ENCODE measurements at places on chromosomes 13 and 19.
A peak's percentile ranks its signal among the peaks of the same experiment; 100 is the strongest.

GRCh38 chr19:1094655-1094977, 559 bp downstream of the POLR2E start:
- DNase-seq: no peak

- no peak for DNase-seq
Measured at GRCh38 chr13:24217601-24218281, 57.2 kb downstream of the SPATA13 start.

DNA sequence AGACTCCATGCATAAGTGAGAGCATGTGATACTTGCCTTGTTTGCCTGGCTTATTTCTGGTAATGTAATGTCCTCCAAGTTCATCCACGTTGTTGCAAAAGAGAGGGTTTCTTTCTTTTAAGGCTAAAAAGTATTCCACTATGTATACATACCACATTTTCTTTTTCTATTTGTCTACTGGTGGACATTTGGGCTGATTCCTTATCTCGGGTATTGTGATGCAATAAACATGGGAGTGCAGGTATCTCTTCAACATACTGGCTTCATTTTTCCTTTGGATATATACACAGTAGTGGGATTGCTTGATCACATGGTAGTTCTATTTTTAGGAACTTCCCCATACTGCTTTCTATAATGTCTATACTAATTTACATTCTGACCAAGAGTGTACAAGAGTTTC, 49.6 kb upstream of the EBPL start:
- DNase-seq: no peak

GRCh38 chr19:10636304-10636972, 11.1 kb downstream of the SLC44A2 start:
- DNase-seq: no peak

GRCh38 chr19:42028304-42029216, 34.5 kb upstream of the ATP1A3 start:
- no peak for DNase-seq

GRCh38 chr19:35204799-35205732, 23.5 kb downstream of the FAM187B start:
- no peak for DNase-seq

- DNase-seq: peak; percentile 58
Measured at GRCh38 chr19:19490214-19490968, 25.0 kb downstream of the TSSK6 start.

DNA sequence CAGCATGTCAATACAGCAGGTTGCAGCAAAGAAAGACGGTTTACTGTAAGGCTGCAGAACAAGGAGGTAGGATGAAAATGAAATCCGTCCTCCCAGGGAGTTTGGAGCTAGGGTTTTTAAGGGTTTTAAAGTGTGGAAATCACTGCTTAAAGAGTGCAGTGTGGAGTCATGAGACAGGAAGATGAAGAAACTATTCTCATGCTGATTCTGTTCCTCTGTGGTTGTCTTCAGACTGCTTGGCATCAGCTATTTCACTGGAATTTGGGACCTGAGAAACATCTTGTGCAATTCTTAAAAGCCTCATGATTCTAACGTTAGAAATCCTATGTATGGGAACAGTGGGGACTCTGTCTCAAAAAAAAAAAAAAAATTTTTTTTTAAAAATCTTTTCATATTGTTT, 11.4 kb downstream of the ZNF331 start:
- DNase-seq: no peak

DNA sequence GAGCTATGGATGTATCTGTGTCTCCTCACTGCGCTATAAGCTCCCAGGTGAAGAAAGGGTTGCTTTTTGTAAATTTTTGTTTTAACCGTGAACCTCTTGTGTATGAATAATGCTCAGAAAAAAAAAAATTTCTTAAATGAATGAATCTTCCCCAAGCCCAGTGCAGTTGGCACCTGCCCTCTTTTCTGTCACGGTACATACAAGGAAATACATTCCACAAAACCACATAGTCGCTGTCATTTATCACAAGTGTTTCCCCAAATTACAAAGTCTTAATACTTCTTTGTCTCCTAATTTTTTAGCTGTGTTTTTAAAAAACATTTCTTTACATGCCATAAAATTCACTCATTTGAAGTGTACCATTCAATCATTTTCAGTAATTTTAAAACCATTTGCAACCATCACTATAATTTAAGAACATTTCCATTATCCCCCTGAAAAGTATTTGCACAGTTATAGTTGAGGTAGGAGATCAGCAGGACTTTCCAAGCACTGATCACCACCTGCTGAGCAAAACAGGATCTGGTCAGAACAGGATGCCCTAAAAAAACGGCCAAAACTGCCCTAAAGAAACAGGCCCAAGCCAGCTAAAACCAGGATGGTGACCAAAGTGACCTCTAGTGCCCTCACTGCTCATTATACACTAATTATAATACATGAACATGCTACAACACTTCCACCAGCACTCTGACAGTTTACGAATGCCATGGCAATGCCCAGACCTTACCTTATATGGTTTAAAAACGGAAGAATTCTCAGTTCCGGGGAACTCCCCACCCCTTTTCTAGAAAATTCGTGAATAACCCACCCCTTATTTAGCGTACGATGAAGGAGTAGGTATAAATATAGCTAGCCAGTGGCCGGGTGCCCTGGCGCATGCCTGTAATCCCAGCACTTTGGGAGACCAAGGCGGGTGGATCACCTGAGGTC, 1.3 kb upstream of the TEX30 start:
- no peak for DNase-seq

GRCh38 chr19:48169578-48169938, 586 bp downstream of the LIG1 start:
- DNase-seq: peak; percentile 82

DNA sequence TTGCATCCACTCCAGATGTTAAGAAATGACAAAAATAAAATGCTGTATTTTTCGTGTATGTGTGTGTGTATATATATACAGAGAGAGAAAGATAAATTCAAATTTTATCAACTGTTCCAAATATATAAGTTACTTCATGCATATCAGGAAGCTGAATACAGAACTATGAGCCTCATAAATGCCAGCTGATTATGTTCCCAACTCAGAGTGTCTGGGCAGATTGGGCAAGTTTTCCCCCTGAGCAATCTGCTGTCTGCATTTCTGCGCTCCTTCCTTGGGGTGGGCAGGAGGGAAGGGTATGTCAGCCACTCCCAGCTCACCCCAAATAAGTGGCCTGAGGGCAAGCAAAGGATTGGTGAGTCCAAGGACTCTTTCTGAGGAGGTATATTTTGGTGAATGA, 154.1 kb downstream of the DCLK1 start:
- no peak for DNase-seq

DNA sequence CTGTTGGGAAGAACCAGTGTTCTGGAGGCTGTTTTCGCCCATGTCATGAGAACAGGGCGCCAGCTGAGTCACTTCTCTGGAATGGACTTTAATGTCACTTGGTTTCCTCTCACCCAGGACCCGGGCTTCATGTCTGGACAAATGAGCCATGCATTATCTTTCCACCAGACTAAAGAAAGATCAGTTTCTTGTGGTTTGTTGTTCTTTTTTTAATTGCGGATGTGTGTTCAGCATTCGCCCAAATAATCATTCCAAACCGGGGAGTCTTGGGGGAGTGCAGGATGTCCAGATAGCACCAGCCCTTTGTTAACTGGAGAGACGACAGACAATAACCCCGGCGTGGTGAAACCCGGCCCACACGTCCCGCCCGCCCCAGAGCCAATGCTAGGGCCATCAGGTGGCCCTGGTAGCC, 102.5 kb downstream of the COL4A2 start:
- DNase-seq: no peak

DNA sequence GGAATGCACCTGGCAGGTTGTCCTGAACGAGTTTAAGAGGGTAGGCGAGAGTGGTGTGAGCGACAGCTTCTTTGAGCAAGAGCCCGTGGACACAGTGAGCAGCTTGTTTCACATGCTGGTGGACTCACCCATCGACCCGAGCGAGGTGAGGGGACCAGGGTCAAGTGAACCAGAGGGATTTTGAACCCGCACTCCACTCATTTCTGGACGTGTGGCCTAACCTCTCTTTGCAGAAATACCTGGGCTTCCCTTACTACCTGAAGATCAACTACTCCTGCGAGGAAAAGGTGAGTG, 1.7 kb downstream of the CATSPERG start:
- DNase-seq: no peak

DNA sequence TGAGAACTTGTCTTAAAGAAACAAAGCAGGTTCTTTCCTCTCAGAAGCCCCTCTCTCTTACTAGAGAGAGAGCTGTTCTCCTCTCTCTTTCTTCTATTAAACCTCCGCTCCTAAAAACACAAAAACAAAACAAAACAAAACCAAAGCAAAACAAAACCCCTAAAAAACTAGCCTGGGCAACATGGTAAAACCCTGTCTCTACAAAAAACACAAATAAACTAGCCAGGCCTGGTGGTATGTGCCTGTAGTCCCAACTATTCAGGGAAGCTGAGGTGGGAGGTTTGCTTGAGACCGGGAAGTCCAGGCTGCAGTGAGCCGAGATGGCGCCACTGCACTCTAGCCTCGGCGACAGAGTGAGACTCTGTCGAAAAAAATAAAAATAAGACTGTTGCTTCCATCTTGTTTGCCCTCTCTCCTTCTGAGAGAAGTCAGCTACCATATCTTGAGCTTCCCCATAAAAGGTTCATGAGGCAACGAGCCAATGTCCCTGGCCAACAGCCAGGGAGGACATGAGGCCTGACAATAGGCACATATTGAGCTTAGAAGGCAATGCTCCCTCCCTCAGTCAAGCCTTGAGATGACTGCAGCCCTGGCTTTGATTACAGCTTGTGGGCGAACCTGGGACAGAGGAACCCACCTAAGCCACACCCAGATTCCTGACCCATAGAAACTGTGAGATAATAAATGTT, 17.5 kb upstream of the FLT3 start:
- no peak for DNase-seq

DNA sequence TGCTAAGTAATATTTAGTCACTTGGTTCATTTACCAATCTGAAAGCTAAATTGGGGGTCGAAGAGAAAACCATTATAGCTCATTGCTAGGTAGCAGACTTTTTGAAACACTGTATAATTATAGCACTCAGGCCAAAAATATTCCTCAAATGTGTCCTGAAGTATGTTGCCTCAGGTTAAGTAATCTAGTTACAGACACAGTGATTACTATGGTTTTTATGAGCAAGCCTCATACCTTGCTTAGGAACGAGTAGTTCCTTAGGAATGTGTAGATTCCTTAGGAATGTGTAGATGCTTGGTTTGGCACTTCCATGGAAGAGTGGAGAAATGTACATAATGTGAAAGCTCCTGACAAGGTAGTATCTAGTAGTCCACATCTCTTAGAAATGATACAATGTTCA, 387.5 kb downstream of the LMO7 start:
- no peak for DNase-seq

DNA sequence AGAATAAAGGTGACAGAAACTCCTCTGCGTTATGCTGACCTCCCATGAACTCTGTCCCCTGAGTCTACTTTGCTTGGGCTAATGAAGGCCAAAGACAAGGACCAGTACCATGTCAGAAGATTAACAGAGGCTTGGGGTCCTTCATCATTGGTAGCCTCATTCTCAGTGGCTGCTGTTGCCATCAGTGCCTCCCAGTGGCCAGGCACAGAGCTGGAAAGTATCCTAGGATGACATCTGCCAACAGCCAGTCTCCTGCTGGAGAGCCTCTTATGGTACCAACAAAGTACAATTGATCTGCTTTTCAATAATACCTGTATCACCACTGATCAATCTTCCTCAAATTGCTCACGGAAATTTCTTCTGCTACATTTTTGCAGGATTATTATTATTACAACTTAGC, 281.6 kb downstream of the DNAJC15 start:
- DNase-seq: no peak

DNA sequence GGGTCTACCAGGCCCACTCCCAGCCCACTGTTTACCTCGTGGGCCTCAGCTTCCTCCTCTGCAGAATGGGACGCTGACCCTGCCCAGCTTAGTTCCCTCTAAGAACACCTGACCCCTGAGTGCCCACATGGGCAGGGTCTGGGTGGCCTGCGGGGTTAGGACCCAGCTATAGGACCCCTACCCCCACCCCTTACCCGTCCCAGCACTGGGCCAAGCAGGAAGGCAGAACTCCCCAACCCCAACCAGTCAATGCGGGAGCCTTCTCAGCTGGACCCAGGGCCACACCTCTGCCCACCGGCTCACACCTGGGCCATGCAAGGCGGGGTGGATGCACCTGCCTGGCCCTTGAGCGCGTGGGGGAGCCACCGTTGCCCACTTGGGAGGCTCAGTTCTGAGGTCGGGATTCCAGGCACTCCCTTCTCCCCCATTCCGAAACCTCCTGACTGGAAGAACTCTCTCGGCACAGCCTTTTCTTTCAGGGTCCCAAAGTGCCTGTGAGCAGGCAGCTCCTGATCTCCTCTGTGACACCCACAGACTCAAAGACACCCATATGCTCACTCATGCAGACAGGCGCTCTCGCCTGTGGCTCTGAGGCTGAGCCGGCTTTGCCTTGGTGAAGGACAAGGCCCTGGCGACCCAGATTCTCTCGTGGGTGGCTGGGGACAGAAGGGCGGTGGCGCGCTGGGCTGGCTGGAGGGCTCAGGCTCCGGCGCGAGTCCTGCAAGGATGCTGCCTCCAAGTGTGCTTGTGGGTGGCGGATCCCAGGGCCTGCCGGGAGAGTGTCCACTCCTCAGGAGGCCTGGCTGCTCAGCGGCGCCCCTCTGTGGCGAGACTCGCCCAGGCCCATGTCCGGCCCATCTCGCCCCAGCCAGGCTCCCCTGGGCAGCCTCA, 27.9 kb upstream of the PARP4 start:
- DNase-seq: no peak

DNA sequence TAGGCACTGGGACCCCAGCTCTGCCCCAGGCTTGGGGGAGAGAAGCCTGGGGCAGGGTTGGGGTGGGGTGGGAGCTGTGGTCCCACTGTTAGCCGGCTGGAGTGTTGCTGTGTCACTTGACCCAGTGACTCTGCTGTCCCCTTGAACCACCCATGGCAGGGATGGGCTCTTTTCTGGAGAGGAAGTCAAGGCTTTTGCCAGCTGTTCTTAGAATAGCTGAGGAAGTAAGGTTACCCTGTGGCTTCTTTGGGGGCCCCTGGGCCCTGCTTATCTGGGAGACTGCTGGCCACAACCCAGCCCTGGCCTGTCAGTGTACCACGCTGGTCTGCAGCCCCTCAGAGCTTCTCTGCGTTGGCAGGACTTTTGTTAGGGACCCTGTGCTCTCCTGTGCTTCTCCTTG, 9.1 kb downstream of the PNPLA6 start:
- no peak for DNase-seq

Data from activated CD4-positive, alpha-beta T cell treated with anti-CD3 and anti-CD28 coated beads, Interleukin-2, amount 50 U/mL, for 24 hours (primary cell).